ENCODE measurements at places on chromosomes 7 and 10.

DNA sequence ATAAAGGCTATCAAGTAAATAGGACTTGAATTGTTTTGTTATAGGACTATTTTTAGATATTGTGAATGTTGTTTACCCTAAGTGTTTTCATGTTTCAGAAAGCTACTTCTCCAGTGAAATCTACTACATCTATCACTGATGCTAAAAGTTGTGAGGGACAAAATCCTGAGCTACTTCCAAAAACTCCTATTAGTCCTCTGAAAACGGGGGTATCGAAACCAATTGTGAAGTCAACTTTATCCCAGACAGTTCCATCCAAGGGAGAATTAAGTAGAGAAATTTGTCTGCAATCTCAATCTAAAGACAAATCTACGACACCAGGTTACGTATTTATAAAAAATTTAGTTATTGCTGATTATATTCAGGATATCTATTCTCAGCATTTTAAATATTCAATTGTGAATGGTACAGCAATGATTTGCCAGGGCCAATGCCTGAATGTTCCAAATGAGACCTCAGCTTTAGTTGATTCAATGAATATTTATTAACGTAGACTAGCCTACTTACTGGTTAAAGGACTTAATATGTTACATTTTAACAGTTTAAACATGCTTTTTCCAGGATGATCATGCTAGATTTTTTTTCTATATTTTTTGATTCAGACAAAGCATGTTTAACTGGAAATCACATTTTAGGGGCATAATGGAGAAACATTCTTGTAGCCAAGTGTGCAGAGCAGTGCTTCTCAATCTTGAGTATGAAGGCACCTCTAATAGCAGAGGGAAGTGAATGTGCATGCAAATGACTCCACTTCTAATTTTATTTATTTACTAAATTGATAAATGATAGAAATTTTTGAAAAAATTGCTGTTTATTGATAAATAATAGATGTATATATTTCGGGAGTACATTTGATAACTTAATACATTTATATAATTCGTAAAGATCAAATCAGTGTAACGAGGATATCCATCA lies 18.2 kb downstream of the ANLN start:
- DNase-seq: no peak

DNA sequence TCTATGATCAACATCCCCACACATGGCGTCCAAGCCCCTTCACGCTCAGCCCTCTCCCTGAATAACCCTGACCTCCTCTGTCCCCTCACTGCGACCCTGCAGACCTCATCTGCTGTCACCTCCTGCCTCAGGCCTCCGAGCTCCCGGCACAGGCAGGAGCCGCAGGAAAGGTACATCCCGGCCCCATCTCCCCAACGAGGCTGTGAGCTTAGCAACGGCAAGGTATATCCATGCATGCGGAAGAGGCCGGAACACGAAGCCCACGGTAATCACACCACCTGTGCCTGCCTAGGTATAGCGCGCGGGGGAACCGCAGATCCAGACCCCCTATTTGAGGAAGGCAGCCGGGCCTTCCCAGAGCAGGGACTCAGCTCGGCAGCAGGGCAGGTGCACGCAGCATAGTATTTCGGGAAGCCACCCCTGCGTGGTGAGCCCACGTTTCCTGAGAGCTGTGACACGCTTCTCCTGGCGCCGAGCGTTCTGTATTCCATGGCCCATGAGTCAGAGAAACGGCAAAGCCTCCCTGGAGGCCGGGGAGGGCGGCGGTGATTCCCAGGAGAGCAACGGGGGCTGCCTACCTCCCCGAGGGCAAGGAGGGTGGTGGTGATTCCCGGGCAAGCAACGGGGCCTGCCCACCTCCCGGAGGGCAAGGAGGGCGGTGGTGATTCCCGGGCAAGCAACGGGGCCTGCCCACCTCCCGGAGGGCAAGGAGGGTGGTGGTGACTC lies 50.1 kb upstream of the DNAAF5 start:
- no peak for DNase-seq

DNA sequence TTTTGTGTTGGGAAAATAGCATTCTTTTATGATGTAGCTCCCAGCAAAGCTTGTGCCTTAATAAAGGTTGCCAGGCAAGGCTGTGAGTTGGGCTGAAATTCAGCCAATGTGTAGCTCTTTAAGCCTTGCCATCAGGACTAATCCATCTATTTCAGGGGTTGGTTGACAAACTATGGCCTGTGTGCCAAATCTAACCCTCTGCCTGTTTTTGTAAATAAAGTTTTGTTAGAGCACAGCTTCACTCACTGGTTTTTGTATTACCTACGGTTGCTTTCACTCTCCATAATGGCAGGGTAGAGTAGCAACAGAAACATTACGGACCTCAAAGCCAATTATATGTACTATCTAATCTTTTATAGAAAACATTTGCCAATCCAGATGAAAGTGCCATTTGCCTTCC lies 638.1 kb upstream of the POT1 start:
- DNase-seq: no peak

- DNase-seq: no peak
Measured at GRCh38 chr7:36034020-36034419, 119.0 kb upstream of the EEPD1 start.

DNA sequence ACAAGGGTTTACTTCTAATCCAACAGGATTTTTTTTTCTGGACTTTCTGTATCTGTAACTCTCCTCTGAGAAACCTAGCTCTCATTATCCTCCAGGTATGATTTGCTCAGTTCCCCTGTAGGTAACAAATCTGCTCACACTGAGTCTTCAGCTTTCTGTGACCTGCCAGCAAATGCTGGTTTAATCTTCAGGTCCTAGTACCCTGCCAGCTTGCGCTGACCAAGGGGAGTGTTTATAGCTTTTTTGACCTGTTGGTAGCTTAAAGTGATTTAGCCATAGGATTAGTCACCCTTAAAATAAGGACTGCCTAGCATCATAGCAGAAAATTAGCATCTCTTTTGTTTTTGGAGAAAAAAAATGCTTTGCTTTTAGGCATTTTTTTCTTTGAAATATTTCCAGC lies 22.4 kb downstream of the SND1 start:
- no peak for DNase-seq

- no peak for DNase-seq
Measured at GRCh38 chr10:94902570-94902969, 35.9 kb upstream of the CYP2C9 start.

- DNase-seq: no peak
Measured at GRCh38 chr10:24132741-24133140, 76.2 kb upstream of the KIAA1217 start.

- DNase-seq: no peak
Measured at GRCh38 chr7:65285906-65286864, 87.5 kb upstream of the ZNF92 start.

DNA sequence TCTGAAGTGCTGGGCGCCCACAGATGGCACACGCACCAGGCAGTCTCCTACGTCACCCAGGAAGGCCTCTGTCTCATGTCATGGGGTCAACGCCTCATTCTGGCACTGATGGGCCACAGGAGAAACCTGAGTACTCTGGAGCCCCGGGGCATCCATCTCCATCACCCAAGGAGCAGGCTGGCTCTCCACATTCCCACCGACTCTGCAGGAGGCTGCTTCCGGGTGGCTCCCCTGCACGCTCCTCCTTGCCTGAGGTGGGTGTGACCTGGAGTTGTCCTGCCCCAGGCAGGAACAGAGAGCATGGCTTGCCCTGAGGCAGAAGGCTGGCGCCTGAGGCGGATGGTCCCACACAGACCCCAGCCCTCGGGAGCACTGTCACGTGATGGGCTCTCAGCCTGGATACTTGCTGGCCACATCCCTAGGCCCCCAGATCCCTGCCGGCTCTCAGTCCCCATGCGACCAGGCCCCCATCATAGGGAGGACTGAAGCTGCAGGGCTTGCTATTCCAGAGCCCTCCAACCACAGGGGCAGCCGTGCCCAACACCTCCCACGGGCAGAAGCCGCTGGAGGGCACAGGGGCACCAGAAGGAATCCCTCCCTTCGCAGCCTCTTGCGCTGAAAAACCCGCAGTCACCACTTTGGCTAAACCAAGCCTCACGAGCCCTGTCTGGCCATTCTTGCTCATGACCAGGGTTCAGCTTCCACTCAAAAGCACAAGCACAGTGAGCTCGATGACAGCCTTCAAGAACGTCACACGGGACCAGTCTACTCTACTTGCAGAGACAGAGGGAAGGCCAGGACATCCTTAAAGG lies 80.7 kb downstream of the MAD1L1 start:
- no peak for DNase-seq

DNA sequence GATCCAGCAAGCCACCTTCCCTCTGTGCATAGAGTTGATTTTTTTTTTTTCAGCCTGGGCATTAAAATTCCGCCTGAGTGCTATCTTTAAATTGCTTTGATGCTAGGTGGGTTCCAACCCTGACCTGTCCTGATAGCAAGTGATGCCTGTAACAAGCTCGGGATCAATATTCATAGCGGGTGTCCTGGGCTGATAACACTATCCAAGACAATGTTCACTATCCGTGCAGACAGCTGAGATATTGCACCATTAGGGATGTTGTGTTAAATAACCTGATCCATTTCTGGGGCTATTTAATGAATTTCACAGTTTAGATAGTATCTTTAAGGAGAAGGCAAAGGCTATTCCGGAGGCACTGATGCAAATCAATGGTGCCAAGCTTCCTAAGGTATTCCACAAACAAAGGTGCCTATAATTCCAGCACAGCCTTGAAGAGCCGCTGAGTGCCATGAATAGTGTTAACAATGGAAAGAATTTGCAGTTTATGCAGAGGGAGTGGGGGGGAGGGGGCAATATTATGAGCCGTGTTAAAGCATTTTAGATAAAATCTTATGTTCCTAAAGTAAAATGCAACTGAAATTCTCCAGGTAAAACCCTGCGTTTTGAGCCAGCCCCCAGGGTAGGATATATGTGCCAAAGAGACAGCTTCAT lies 4.2 kb upstream of the NKX1-2 start:
- DNase-seq: no peak

- no peak for DNase-seq
Measured at GRCh38 chr10:58399410-58399809, 14.2 kb downstream of the TFAM start.

- DNase-seq: no peak
Measured at GRCh38 chr10:1398626-1399410, 338.5 kb downstream of the ADARB2 start.

GRCh38 chr10:84407388-84408049 lies 79.1 kb downstream of the CCSER2 start:
- DNase-seq: no peak

DNA sequence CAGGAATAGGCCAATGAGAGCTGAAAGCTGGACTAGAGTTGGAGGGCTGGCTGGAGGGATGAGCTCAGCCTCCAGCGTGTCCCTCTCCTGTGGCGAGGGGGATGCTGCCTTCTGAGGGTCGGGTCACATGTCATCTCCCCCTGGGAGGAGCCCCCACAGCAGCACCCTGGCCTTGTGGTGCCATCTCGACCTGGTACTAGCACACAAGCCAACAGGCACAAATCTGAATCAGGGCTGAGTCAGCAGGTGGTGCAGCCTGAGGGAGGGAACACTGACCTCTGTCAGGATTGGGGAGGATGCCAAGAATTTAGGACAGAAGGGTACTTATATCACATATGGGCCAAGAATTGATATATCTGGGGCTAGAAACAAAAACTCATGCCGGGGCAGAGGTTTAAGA lies 280.4 kb downstream of the CELF2 start:
- DNase-seq: no peak

GRCh38 chr7:95919556-95919955 lies 147.2 kb downstream of the DYNC1I1 start:
- no peak for DNase-seq

DNA sequence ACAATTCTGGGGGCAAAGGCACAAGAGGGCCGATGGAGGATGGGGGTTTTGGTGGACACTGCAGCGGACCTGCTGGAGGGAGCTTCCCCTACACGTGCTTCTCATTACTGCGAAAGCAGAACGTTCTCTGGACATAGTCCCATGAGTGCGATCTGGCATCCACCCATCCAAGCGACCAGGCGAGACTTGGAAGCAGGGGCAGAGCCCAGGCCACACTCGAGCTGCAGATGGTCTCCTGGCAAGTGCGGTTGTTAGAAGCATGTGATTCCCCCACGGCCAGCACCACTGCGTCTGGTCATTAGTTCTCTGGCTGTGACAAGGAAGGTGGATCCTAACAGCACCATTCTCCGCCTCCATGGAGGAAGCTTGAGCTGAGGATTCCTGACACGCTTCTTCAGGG lies 118.4 kb upstream of the TCERG1L start:
- no peak for DNase-seq

DNA sequence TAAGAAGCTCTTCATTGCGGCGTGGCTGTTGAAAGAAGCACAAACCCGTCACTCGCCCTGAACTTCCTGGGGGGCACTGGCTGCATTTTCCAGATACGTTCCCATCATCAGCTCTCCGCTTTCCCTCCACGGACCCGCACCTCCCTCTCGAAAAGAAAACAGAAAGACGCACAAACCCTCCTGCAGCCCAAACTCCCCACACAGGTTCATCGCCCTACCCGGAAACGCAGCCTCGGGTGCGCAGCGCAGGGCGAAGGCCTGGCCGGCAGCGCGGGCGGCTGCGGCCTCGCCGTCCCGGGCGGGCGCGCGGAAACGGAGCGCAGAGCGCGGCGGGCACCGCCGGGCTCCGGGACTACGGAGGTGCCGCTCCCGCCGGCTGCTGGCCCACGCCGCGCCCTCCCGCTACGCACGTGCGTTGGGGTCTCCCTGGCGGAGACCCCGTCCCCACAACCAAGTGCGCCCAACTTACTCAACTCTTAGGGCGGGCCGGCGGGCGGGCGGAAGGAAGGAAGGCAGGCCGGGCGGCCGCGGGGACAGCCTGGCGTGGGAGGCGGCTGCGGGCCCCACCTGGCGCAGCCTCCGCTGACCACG lies 822 bp downstream of the ZNF800 start:
- peak; percentile 30 for DNase-seq

DNA sequence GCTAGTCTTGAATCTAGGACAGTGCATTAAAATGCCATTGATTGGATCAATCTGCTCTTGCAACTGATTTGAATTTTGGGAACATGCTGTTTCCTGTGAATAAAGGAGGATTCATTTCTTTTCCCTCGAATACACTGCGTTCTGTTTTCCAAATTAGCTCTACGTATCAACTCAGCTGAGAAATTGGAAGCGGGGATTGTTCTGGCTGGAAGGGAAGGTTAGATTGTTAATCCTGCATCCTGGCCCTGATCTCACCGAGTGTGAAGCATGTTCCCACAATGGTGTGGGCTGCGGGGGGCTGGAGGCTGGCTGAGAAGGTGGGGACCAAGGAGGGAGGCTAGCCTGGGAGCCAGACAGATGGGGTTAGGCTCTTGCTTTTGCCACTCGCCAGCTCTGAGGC lies 17.6 kb downstream of the HTRA1 start:
- no peak for DNase-seq

DNA sequence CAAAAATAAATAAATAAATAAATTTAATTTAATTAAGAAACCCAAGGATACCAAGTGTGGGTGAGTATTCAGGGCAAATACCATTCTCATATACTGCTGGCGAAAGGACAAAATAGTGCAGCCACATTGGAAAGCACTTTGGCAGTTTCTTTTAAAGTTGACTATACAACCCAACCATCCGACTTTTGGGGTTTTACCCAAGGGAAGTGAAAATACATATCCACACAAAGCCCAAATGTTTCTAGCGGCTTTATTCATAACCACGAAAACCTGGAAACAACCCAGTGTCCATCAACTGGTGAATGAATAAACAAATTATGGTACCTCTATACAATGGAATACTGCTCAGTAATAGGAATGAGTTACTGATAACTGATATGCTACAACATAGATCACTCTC lies 36.2 kb upstream of the OGDHL start:
- DNase-seq: no peak

Measured in activated T-cell treated with anti-CD3 and anti-CD28 coated beads for 4 hours (primary cell).